Type B pancreatic cell (in vitro differentiated cells): ENCODE measurements at places on chromosomes 16 and 17. TPM values are rescaled to one million over a fixed set of nuclear protein-coding genes. Genes with fewer than 3 reads are reported as not detected.

Gene CMTR2
- 30.2 and 31.3 TPM in 2 replicates for total RNA-seq

Gene CACNG3
- total RNA-seq, result not detected in 2 replicates

- H3K36me3 ChIP-seq, result no peaks in the 10 kb centered on the region
- DNase-seq, result no peak
- H3K27ac ChIP-seq, result peak overlapping the region; percentile 42
- no peaks in the 10 kb centered on the region for H3K27me3 ChIP-seq
These were observed 7.1 kb downstream of the ERBB2 start for GRCh38 chr17:39706921-39707337.

DNA sequence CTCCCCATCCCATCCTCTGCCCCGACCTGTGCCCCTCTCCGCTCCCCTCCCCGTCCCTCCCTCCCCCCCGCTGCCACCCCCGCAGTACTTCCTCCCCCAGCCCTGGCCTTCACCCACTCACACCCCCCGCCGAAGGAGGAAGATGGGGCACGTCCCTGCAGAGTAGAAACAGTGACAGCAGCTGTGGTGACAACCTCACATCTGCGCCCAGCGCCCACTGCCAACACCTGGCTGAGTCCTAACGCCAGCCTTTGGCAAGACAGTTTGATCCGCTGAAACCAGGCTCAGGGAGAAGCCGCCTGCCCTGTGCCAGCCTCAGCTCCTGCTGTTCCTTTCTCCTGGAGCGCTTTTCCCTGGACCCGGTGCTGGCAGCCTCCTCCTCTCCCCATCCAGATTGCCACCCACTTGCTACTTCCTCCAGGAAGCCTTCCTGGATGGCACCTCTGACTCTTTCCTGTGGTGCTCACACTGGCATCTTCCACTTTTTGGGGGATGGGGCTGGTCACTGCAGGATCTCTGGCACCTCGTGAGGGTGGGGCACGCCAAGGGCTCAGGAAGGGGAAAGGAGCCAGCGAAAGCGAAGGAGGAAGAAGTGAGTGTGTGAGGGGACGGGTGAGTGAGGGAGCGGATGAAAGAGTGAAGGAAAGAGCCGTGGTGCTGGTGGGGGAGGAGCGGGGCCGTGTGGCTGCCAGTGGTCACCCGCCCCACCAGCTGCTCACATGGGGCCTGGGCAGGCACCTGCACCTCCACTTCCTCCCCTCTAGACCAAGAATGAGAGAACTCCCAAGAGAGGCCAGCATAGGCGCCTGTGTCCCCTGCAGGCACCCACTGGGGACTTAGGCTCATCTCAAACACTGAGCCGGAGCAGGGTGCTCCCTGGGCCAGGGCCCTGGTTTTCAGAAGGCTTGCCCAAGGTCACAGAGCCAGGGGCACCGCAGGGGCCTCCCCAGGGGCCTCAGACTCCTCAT is 27.0 kb downstream of the ZFPM1 start:
- no peak overlapping the region for H3K27ac ChIP-seq
- H3K4me3 ChIP-seq, result no peak overlapping the region
- H3K4me1 ChIP-seq, result peaks cover 22% of the 10 kb centered on the region
- no peaks in the 10 kb centered on the region for H3K36me3 ChIP-seq
- no peaks in the 10 kb centered on the region for H3K27me3 ChIP-seq

Gene TP53TG3
- not detected in 2 replicates for total RNA-seq
